Neural crest cell (in vitro differentiated cells): ENCODE measurements at places on chromosomes 11 and 22. TPM values are rescaled to one million over a fixed set of nuclear protein-coding genes. Genes with fewer than 3 reads are reported as not detected.

The SLC15A3 gene
- total RNA-seq = 7.4 and 10.4 TPM in 2 replicates

The OR8A1 gene
- not detected in 2 replicates for total RNA-seq

DNA sequence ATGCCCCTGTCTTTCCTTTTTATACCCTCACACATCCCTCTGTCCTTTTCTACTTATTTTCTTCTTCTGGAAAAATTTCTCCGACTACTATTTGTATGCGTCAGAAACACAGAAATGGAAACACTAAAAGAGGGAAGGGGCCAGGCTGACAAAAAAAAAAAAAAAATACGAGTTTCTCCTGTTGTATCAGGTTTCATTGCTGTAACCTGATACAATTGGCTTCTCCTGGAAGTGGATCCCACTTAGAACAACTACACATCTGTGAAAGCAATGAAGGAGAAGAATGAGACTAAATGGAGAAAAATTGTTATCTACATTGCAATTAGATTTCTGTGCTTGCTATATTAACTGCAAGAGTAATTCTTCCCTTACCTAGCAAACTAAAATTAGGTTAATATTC lies 393.9 kb downstream of the GUCY1A2 start:
- peaks cover 4% of the 10 kb centered on the region for H3K36me3 ChIP-seq
- H3K27me3 ChIP-seq = no peaks in the 10 kb centered on the region
- H3K27ac ChIP-seq = no peak overlapping the region
- no peaks in the 10 kb centered on the region for H3K4me1 ChIP-seq

- no peak overlapping the region for H3K4me3 ChIP-seq
- DNase-seq = no peak
- no peak overlapping the region for H3K27ac ChIP-seq
Observed at GRCh38 chr11:122647736-122648275, 7.7 kb upstream of the UBASH3B start.

DNA sequence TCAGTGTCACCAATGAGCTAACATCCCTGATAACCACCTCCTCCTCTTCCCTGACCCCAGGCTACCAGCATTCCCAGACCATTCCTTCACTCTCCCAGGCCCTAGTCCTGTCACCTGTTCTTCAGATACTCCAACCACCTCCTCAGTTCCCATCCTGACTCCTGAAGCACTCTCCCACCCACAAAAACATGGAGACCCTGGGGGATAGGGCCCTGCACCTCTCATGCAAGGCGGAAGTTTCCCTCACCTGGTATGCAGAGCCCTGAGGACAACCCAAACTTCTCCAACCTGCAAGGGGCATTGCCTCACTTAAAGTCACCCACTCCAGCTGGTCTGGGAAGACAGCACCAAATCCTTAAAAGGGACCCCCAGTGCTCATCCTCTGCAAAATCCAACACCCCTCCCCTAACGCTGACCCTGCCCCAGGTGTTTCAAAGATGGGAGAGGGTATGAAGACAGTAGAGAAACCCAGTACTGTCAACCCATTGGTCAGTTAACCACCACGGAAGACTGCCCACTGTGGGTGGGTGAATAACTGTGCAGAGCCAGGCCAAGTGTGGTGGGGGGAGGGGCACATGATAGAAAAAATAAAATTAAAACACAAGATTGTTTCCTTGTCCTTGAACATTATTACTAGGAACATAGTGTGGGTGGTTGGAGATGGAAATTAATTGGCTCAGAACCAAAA lies 1.4 kb downstream of the TNKS1BP1 start:
- no peaks in the 10 kb centered on the region for H3K27me3 ChIP-seq
- DNase-seq = no peak

- H3K27me3 ChIP-seq = no peaks in the 10 kb centered on the region
- no peak overlapping the region for H3K27ac ChIP-seq
- no peaks in the 10 kb centered on the region for H3K4me1 ChIP-seq
- no peaks in the 10 kb centered on the region for H3K36me3 ChIP-seq
Observed at GRCh38 chr11:60100516-60100915, 12.1 kb downstream of the MS4A2 start.

DNA sequence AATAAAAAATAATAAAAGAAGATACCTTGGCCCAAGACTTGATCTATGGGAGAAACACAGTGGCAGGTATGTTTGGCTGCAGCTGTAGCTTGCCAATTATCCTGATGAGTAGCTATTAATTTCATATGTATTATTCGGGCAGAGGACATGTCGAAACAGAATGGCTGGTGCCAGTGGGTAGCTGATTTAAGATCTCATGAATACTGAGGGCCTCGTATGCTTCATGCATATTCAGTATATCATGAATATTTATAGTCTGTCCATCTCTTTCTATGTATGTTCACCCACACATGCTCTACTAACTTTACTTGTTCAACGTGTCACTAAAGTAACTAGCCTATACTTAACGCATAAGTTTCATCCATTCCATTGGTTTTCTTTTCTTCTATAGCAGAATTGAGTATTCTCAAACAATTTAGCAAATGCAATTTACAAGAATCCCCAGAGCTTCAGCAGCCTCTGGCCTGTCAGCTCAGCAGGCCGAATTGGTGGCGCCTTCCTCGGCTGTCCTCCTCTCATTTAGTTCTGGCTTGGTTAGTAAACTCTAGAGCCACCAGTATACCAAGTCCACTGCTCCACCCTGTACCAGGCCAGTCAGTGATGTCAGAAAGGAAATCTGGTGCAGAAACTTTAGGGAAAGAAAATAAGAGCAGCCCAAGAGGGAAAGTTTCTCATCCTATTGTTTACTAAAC lies 17.9 kb downstream of the ART5 start:
- H3K36me3 ChIP-seq = no peaks in the 10 kb centered on the region
- H3K4me3 ChIP-seq = no peak overlapping the region
- H3K27ac ChIP-seq = no peak overlapping the region
- no peaks in the 10 kb centered on the region for H3K4me1 ChIP-seq
- H3K27me3 ChIP-seq = no peaks in the 10 kb centered on the region
- DNase-seq = no peak
